H4 (cell line): ENCODE measurements at places on chromosomes 16 and 17.

DNA sequence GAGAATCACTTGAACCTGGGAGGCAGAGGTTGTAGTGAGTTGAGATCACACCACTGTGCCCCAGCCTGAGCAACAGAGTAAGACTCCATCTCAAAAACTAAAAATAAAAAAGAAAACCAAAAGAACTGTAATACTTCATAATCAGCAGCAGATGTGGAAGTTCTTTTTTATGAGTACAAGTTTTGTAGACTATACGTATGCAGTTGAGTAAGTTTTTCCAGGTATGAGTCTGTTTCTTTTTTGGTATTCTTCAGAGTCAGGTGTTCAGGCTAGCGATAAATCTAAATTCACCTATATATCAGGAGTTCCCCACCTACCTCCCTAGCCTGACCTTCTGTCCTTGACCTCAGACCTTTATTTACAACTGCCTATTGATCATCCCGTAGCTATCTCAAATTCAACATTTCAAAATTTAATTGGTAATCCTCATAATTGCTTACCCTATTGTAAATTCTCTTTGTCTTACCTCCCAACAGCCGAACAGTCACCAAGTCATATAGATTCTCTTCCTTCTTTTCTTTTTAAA, 10.7 kb downstream of the DCTN5 start:
- DNase-seq, result no peak

DNA sequence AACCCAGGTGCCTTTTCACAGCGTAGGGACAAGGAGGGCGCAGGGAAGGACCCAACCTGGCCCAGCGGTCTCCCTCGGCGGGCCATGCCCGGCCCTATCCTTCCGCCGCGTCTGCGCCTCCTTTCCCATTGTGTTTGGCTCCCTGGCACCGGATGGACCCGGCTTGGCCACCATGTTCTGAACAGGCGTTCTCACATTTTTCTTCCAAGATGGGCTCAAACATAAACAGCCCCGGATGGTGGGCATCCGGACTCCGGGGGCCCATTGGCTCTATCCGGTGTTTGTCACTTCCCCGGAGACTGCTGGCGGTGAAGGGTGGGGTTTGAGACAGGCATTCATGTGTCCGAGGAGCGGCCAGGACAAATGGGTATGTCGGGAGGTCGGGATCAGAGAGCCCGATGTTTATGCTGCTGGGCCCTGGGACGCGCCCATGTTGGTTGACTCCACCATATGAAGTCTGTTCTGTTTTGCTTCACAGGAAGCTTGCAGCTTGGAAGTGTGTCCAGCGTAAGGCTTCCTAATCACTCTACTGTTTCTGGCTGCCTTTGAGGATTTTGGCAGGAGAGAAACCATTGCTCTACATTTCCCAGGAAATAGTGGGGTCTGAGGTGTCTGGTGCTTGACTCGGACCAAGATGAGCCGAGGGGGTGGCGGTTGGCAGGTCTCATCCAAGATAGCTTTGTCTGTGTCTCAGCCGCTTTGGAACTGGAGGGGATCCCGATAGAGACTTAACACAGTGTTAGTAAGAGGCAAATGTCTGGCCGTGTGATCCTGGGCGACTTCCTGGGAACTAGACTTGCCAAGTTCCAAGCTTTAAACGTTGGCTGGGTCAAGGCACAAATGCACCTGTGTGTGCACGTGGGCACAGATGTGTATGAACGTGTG, 188.3 kb downstream of the IRF8 start:
- no peak for DNase-seq

- peak; percentile 49 for DNase-seq
Measured at GRCh38 chr16:65667011-65667578, 545.2 kb upstream of the CDH11 start.

GRCh38 chr16:3304370-3304769, 860 bp downstream of the TIGD7 start:
- DNase-seq, result no peak

GRCh38 chr17:386141-386876, 33.7 kb upstream of the RPH3AL start:
- no peak for DNase-seq

GRCh38 chr16:59543641-59544040, 809.5 kb upstream of the GOT2 start:
- DNase-seq, result no peak

DNA sequence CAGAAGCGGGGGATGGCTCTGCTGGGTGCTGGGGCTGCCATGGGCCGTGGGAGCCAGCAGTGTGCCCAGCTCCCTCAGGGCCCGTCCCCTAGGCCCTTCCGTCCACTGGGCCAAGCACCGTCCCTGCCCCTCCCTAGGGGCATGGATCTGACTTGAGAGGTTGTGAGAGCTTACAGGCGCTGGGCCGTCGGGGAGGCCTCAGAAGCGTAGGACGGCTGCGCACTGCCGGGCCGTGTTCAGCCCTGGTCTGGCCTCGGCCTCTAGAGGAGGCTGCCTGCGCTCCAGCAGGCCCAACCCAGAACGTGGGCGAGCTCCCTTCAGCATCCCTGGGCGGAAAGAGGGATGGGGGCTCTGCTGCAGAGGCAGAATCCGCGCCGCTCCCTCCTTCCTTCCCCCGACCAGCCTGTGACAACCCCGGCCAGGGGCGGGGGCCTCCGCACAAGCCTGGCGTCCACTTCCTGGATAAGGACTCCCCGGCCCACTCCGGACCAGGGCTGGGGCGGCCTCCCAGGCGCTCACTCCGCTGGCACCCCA, 685 bp upstream of the MPG start:
- peak; percentile 33 for DNase-seq

DNA sequence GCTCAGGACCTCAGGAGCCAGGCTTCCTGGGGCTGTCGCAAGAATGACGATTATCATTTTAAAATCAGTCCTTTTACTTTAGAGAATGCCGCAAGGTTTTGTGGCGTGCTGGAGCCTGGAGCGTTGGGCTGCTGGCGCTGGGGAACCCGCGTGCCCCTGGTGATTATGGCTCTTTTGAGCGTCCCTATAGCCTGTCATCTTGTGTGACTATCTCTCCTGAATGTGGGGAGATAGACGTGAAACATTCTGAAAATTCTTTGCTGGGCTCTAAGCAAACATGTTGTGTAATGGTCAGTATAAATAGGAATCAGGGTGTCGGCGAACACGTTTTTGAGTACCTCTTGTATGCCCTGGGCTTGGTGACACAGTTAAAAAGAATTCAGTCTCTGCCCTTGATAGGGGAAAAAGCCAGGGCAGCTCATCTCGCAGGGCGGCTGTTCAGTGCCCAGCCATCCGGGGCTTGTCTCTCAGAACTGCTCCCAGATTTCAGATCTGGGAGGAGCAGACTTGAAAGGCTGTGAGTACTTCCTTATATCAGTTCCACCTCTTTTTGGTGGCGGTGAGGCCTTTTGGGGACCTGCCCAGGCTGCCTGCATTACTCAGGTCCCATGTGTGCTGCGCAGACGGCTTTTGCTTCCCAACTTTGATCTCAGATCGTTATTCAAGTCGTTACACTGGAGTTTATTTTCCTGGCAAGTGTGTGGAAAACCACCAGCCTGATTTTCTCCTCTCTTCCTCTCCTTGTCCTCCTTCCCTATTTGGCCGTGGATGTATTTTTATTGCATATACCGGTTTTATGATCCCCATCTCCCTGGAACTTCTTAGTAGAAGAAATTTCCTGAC, 973 bp downstream of the SLC7A6 start:
- DNase-seq, result peak; percentile 48

DNA sequence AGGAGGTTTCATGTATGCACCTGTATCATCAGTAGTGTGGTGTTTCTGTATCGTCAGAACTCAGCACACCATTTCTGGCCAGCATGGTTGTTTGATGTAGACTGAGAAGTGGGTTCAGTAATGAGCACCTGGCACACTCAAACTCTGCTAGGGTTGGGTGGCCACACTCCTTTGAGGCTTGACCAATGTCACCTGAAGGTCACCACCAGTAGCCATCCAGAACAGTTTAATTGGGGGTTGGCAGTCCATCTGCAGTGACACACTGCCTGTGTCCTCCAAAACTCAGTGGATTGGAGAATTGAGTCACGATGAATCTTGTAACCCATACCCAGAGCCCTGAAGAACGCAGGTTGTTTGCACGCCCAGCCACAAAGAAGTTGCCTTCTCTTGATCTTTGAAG, 86.8 kb upstream of the HSBP1 start:
- no peak for DNase-seq
